ENCODE measurements at places on chromosomes 2 and 18.

- no peak for DNase-seq
These were observed 9.6 kb upstream of the KCNG2 start for GRCh38 chr18:79787865-79788733.

- DNase-seq: no peak
These were observed 1144.6 kb upstream of the CDH2 start for GRCh38 chr18:29321561-29321960.

GRCh38 chr2:241659150-241659739 lies 21.8 kb downstream of the ATG4B start:
- peak; percentile 67 for DNase-seq

- DNase-seq: no peak
These were observed 19.8 kb downstream of the PDIA6 start for GRCh38 chr2:10792660-10793400.

DNA sequence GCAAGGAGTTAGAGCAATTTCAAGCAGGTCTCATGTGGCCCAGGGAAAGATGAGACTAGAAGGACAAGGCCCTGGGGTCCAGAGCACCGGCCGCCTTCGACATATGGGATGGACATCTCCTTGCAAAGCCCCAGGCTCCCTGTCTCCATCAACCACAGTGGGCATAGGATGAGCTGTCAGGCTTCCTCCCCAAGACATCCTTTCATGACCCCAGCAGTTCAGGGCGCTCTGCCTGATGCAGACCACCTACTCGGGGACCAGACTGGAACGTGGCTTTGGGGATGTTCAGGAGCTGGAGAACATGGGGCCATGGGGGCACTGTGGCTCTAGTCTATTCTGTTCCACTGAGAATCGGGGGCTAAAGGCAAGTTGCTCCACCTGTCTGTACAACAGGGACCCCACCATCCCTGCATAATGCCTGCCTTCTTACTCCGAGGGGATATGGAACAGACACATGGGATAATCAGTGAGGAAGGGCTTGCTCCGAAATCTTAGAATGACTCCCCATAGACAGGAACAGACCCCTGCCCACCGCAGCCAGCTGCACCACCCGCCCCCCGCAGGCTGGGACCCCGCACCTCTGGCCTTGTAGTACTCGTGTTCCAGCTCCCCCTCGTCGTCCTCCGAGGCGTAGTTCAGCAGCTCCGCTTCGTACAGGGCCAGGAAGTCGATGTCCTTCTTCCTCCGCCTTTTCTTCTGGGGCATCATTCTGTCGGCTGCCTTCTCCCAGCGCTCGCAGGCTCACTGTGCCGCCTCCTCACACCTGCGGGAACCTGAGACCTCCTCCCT lies 500 bp downstream of the LOXHD1 start:
- DNase-seq: no peak

- DNase-seq: peak; percentile 33
These were observed at the start of gene SCN2A for GRCh38 chr2:165239230-165239629. Gene SCN2A, plus strand, starts transcription at chr2:165239414. Its CDS starts 56,410 bp downstream, at chr2:165295824.

- peak; percentile 72 for DNase-seq
These were observed 54.2 kb downstream of the LTBP1 start for GRCh38 chr2:33000986-33001385.

DNA sequence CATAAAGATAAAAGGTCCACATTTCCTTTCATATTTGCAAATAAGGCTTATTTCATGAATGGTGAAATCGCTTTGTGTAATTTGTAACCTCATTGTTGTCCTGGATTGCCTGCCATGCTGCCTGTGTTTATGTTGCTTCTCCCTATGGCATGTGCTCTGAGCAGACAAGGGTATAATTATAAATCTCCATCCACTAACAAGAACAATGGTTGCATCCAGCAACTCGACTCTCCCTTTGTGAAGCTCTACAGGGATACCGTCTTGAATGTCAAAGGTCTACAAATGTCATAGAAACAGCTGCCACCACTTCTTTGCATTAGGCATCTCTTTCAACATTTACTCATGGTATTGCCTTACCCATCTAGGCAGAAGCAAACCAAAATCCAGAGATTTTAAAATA lies 209.6 kb downstream of the SLC8A1 start:
- DNase-seq: no peak

DNA sequence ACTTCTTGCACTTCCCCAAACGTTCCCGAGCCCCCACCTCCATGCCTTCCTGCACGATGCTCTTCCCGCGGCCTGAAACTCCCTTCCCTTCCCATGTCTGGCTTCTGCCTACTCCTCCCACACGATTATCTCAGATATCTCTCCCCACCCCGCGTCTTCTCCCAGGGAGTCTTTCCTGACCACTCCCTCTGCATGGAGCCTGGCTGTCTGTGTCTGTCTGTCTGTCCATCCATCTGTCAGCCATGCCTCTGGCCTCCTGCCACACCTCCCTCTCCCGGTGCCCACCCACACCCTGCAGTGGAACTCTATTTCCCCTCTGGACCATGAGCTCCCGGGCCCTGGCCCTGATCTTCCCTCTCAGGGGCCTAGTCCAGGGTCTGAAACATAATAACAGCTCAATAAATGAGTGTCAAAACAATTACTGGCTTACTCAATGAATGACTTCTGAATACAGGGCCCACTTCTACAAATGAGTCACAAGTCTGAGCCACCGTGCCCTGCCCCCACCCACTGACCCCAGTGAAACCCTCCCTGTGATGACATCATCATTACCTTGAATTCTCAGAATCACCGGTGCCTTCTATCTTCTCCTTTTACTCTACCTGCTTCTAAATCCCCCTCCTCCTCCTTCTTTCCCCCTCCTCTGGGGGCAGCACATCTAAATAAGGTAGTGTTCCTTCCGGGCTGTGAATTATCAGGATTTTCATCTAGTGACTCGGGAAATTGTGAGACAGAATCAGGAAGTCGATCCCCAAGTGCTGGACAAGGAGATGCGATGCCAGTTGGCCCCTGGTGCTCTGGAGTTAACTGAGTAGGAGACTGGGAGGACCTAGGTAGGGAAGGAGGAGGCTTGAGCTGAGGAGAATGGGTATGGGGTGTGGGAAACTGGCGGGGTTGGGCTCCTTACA lies 46.1 kb upstream of the PLB1 start:
- DNase-seq: peak; percentile 60

Measured in fibroblast of skin of right quadriceps (primary cell).